NCI-H1436 treated with DMSO at 0.1 percent for 48 hours (cell line): ENCODE measurements at places on chromosomes 16 and 17.

DNA sequence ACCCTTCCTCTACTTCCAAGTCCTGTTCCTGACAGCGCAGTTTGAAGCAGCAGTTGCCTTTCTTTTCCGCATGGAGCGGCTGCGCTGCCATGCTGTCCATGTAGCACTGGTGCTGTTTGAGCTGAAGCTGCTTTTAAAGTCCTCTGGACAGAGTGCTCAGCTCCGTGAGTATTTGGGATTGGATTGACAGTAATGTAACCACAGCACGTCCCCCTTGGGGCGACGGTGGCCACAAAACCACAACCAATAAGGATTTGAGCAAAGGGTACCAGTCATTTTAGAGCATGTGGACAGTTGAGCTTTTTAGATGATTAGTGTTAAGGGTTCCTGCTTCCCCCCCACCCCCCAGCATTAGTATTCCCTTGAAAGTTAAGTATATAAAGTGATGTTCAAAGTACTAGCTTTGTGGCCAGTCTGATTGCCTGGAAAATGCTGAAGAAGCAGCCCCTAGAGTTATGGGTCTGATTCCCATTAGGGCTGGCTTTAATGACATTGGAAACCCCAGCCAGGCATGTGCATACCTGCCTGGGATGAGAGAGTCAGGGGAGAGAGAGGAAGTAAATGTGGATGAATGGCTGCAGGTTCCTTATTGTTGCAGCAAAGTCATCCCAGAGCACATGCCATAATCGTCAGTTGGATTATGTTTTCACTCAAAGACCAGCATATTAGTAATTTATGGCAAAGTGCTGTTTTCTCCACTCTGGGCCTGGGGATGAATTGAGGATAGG, 31.6 kb upstream of the SLC12A3 start:
- no peak for DNase-seq

DNA sequence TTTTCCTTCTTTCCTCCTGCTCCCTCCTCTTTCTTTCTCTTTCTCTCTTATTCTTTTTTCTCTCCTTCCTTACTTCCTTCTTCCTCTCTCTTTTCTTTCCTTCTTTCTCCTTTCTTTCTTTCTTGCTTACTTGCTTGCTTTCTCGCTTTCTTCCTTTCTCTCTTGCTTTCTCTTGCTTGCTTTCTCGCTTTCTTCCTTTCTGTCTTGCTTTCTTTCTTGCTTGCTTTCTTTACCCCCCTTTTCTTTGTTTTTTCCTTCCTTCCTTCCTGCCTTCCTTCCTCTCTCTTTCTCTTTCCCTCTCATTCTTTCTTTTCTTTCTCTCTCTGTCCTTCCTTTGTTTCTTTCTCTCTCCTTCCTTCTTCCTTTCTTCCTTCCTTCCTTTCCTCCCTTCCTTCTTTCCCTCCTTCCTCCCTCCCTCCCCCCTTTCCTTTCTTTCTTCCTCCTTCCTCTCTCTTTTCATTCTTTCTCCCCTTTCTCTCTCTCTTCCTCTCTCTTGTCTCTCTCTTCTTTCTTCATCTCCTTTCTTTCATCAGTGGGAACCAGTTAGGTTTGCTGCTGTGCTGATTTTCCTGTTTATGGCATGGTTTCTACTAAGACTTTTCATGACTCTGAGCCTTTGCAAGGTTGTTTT, 142.9 kb upstream of the CACNG3 start:
- DNase-seq, result no peak

GRCh38 chr17:61474934-61475333, 22.7 kb downstream of the TBX4 start:
- no peak for DNase-seq

DNA sequence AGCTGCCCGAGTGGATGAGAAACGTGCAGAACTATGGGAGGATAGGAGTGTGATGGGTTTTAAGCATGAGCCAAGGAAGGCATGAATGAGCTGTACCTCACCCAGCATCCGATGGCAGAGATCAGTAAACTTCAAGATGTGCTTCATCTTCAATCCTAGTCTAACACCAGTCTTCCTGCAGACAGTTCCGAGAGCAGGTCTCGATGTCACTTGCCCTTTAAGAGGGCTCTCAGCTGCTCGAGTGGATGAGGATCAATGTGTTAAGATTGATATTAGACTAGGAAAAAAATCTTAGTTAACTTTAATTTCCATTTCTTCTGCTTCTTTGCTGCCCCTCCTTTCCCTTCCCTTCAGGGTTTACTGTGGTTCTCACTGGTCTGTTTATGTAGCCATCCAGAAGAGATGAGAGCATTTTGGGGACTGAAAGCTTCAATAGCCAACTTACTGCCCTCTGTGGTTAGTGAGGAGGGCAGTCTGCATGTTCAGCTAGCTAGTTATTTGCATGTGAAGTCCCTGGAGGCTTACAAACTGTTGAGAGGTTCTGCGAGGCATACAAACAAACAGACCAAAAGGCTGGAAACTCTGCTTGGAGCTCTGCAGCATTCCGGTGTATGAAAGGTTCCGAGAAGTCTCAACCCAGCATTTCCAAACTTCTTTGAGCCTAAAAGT, 15.3 kb downstream of the KLHL36 start:
- DNase-seq, result no peak

GRCh38 chr17:44071198-44071520, 624 bp downstream of the G6PC3 start:
- no peak for DNase-seq

DNA sequence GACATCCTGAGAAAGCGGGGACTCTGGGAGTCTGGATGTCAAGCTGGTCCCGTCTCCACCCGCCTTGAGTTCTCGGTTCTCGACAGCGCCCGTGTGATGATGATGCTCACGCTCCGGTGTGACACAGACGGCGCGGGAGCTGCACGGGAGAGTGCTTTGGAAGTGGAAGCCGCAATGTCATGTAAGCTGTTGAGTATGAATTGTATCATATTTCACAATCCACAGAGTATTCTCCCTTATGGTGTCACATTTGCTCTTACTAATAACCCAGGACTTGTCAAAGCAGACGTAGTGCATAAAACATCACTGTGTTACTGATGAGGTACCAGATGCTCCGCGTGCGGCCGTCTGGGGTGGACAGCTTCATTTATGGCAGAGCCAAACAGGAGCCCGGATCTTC, 217.5 kb upstream of the CHMP6 start:
- DNase-seq, result no peak

DNA sequence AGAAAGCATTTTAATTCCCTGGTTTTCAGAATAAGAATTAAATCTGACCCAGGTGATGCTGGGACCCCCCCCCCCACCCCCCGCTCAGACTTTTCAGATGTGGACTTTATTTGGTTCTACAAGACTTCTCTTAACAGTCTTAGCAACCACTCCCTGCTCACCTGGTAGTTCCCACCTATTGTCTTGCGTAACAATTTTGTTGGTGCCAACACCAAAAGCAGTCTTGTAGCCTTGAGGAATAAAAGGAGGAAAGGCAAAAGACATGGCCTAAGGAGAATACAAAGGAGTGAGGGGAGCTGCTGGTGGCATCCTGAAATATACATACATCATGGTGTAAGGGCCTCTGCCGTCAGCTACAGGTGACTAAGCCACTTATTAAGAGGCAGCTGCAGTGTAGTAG, 5.0 kb downstream of the TTLL6 start:
- no peak for DNase-seq
